ENCODE measurements at places on chromosomes 11 and 22. TPM values are rescaled to one million over a fixed set of nuclear protein-coding genes. Genes with fewer than 3 reads are reported as not detected.

DNA sequence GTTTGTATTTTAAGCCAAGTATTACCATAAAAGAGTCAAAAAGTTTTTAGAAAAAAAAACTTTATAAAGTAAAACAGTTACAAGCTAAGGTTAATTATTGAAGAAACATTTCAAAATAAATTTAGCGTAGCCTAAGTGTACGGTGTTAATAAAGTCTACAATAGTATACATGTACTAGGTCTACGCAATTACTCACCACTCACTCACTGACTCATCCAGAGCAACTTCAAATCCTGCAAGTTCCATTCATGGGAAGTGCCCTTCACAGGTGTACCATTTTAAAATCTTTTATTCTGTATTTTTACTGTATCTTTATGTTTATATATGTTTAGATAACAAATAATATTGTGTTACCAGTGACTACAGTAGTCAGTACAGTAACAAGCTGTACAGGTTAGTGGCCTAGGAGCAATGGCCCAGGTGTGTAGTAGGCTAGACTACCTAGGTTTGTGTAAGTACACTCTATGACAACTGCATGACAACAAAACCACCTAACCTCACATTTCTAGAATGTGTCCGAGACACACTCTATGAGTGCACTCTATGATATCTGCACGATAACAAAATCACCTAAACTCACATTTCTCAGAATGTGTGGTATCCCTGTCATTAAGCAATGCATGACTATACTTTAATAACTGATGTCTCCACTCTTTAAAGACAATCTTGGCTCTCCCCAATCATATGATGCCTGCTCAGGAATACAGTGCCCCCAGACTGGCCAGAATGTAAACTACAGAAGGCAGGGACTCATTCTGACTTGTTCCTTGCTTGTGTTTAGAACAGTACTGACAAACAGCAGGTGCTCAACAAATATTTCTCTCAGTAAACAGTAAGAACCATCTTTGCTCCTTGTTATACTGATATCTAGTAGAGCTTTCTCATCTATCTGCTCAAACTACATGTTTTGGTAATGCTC lies 21.2 kb downstream of the KMT5B start:
- DNase-seq, result no peak
- H3K27me3 ChIP-seq, result no peaks in the 10 kb centered on the region
- peaks cover 35% of the 10 kb centered on the region for H3K4me1 ChIP-seq
- no peaks in the 10 kb centered on the region for H3K36me3 ChIP-seq

- no peak for DNase-seq
- no peak overlapping the region for H3K27ac ChIP-seq
- no peak overlapping the region for H3K4me3 ChIP-seq
- H3K27me3 ChIP-seq, result no peaks in the 10 kb centered on the region
- H3K36me3 ChIP-seq, result no peaks in the 10 kb centered on the region
These were observed 34.6 kb downstream of the CLDN25 start for GRCh38 chr11:113814181-113814580.

DNA sequence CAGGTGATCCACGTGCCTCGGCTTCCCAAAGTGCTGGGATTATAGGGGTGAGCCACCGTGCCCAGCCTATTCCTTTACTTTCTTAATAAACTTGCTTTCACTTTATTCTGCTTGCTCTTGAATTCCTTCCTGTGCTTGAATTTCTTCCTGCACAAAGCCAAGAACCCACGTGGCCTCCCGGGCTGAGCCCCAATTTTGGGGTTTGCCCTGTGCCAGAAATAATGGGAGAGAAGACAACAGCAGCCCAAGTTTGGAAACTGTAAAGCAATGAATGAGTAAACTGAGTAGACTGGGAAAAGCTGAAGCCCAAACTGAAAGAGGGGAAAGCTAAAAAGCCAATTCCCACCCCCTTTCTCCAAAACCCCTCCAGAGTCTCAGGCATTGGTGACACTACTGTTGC lies 136.4 kb downstream of the NECTIN1 start:
- DNase-seq, result no peak
- H3K27ac ChIP-seq, result no peak overlapping the region
- H3K4me3 ChIP-seq, result no peak overlapping the region
- no peaks in the 10 kb centered on the region for H3K36me3 ChIP-seq
- H3K27me3 ChIP-seq, result no peaks in the 10 kb centered on the region
- H3K4me1 ChIP-seq, result peaks cover 7% of the 10 kb centered on the region

DNA sequence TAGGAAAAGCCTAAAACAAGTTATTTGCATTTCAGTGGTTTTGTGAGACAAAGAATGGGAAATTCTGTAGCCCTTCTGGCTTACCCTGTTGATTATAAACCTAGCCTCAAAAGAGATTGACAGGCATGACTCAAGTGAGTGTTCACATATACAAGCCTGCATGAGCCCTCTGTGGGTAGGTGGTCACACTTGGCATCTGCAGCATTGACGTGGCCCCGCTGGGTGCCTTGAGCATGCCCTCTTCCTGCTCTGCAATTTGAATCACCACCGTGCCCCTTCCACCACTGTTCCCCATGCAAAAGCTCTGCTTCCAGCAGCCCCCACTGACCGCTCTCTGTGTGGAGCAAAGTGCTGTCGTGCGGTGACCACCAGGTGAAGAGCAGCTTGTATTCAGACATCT lies 21.0 kb upstream of the ADSL start:
- DNase-seq, result no peak
- H3K4me1 ChIP-seq, result no peaks in the 10 kb centered on the region
- no peak overlapping the region for H3K4me3 ChIP-seq
- no peaks in the 10 kb centered on the region for H3K36me3 ChIP-seq
- H3K27me3 ChIP-seq, result no peaks in the 10 kb centered on the region

DNA sequence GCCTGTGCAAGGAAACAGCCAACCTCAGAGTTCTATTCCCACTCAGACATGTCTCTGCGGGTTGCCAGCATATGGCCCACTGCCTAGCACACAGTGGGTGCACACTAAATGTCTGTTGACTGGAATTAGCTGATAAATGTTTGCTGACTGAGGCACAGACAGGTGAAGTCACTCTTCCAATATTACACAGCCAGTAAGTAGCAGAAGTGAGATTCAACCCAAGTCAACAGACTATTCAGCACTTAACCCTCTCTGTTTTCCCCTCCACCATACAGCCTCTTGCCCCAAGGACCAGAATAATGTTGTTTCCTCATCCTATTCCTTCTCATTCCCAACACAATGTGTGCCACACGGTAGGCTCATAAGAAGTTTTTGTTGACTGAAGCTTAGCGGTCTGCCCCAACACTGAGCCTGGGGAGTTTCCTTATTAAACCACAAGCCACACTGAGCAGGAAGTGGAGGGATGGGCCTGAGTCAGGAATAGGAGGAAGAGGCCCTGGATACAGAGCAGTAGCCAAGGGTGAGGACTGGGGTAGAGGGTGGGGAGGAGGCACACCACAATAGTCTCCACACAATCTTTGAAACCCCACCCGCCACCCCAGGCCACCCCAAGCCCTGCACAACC lies 15.7 kb upstream of the IL10RA start:
- no peaks in the 10 kb centered on the region for H3K36me3 ChIP-seq
- DNase-seq, result peak; percentile 29
- H3K4me3 ChIP-seq, result no peak overlapping the region

- H3K4me1 ChIP-seq, result peaks cover 22% of the 10 kb centered on the region
- no peak overlapping the region for H3K27ac ChIP-seq
- DNase-seq, result peak; percentile 61
- H3K4me3 ChIP-seq, result no peak overlapping the region
- H3K27me3 ChIP-seq, result no peaks in the 10 kb centered on the region
These were observed 3.5 kb upstream of the TSPO start for GRCh38 chr22:43147821-43148220.

DNA sequence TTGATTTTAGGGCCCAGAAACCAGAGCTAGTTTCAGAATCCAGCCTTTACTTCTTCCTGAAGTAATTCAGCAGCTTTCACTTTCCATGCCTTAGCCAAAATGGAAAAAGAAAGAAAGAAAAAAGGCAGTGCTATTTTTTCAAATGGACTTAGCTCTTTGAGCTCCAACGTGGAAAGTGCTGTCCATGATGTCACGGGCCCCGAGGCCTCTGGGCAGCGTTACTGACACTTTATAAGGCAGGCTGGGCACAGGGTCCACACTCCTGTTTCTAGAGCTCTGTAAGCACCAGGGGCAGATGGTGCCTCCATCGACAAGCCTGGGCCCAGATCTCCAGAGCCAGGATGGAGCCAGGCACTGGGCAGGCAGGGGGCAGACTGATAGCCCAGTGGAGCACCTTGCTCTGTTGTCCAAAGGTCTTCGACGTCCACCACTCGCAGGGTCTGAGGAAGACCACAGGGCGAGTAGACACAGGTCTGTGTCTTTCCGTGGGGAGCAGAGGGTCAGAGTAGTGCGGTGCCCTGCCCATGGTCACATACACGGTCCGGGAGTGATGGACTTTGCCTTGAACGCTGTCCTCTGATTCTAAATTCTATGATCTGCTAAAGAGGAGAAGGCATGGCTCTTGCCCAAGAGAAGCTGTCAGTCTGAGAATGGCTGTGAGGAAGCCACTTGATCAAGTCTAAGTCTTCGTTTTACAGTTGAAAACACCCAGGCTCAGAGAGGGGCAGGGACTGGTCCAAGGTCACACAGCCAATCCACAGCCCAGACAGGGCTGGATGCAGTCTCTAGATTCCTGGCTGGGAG lies 22.0 kb upstream of the WNT11 start:
- no peaks in the 10 kb centered on the region for H3K27me3 ChIP-seq
- H3K4me3 ChIP-seq, result no peak overlapping the region
- DNase-seq, result no peak
- H3K36me3 ChIP-seq, result no peaks in the 10 kb centered on the region
- no peaks in the 10 kb centered on the region for H3K4me1 ChIP-seq

- no peaks in the 10 kb centered on the region for H3K4me1 ChIP-seq
- H3K4me3 ChIP-seq, result no peak overlapping the region
- peaks cover 5% of the 10 kb centered on the region for H3K27me3 ChIP-seq
- no peaks in the 10 kb centered on the region for H3K36me3 ChIP-seq
- no peak overlapping the region for H3K27ac ChIP-seq
These were observed 324.4 kb downstream of the NTM start for GRCh38 chr11:131694526-131695424.

GRCh38 chr22:45542001-45542520 lies 39.4 kb downstream of the FBLN1 start:
- no peak overlapping the region for H3K27ac ChIP-seq
- H3K36me3 ChIP-seq, result no peaks in the 10 kb centered on the region
- no peaks in the 10 kb centered on the region for H3K27me3 ChIP-seq

- H3K4me1 ChIP-seq, result peaks cover 4% of the 10 kb centered on the region
- peak; percentile 63 for DNase-seq
- no peaks in the 10 kb centered on the region for H3K27me3 ChIP-seq
- H3K27ac ChIP-seq, result peak overlapping the region; percentile 10
These were observed 31.3 kb downstream of the MTNR1B start for GRCh38 chr11:93000511-93001476.

DNA sequence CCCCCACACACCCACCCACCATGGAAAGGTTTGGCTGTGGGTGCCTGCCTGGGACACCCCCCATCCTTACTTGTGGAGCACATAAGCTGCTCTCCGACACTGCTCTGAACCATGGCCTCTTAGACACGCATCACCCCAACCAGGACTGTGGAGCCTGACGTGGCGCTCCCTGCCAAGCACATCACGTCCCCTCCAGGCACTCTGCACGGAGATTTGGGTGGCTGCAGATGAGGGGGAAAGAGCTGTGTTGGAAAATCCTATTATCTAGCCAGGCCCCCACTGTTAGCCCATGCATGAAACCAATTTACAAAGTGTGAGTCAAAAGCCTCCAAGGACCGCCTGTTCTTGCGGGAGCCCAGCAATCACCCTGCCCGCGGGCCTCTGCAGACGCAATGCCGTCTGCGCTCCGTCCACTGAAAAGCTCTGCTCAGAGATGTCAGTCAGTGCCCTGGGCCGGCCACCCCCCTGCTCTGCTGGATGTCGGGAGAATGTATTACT lies 163.4 kb upstream of the NECTIN1 start:
- H3K4me1 ChIP-seq, result no peaks in the 10 kb centered on the region
- H3K27ac ChIP-seq, result no peak overlapping the region
- no peak overlapping the region for H3K4me3 ChIP-seq
- no peaks in the 10 kb centered on the region for H3K36me3 ChIP-seq
- no peaks in the 10 kb centered on the region for H3K27me3 ChIP-seq

DNA sequence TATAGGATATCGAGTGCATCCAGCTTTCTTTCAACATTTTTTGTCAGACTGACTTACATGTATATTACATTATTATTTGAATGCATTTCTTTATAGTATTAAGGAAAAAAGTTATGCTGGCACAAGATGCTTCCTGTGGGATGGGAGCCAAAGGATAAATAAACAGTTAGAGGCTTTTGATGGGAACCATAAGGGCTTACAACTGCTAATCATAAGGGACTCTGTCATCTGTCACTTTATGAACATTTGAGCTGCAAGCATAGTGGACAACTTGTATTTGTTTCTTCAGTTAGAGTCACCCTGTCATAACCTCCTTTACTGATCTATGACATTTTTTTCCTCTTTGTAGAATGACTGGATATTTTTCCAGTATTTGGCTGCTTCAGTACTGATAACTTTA lies 132.4 kb upstream of the CHORDC1 start:
- no peaks in the 10 kb centered on the region for H3K36me3 ChIP-seq
- H3K4me1 ChIP-seq, result no peaks in the 10 kb centered on the region
- H3K27ac ChIP-seq, result no peak overlapping the region
- no peaks in the 10 kb centered on the region for H3K27me3 ChIP-seq
- DNase-seq, result no peak

DNA sequence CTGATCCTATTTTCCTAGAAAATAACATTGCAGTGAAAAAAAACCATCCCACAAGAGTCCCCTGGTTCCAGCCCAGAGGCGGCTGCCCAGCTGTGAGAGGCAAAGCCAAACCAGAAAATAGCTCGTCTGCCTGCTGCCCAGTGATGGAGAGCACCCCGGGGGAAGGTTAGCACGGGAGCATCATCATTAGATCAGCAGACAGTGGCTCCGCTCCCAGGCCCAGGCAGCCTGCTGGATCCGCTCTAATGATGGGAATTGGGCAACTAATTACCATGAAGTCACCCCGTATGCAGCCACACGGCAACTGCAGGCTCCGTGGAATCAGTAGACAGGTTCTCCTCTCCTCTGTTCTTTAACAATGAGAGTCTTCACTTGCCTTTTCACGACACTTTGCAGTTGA lies 17.1 kb upstream of the B3GAT1 start:
- H3K4me1 ChIP-seq, result no peaks in the 10 kb centered on the region
- H3K4me3 ChIP-seq, result no peak overlapping the region

- no peak overlapping the region for H3K27ac ChIP-seq
- H3K4me3 ChIP-seq, result no peak overlapping the region
- no peak for DNase-seq
- no peaks in the 10 kb centered on the region for H3K36me3 ChIP-seq
These were observed 146.0 kb upstream of the SYT13 start for GRCh38 chr11:45432100-45432499.

The ASPHD2 gene
- total RNA-seq, result 0.06 TPM

The CELSR1 gene
- 1.1 TPM for total RNA-seq
